ENCODE measurements at places on chromosomes 3 and 15.

DNA sequence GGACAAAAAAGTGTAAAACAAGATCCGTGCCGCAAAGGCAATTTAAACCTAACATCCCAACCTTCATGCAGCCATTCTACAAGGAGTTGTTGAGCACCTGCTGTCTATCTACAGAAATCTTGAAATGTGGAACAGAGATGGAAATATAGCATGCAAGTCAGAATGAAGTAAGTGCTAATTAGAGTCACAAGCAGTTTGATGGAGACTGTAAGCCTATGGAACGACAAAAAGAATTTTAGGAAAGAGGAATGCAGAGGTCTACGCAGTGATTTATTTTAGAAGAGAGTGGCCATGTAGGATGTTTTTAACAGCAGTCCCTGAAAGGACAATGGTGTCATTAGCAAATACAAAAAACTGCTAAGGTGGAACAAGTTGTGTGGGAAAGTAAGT is 851 bp upstream of the DCBLD2 start:
- no peak for DNase-seq

DNA sequence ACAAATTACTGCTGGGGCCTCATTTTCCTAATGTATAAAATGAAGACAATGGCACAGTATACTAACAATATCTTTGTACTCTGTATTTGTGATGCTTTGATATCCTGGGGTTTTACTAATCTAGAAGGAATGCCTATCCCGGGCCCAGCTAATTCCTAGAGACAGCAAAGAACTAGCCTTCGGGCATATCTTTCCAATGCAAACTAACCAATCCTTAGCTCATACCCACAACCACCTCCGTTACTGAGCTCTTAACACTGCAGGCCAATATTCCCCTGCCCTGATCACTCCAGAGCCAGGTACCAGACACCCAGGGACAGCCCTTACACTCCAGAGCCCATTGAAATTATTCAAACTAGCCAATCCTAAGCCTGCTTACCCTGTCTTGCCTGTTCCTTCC is 309.0 kb downstream of the ULK4 start:
- DNase-seq = no peak

GRCh38 chr3:18597919-18598318 is 172.8 kb upstream of the SATB1 start:
- no peak for DNase-seq

DNA sequence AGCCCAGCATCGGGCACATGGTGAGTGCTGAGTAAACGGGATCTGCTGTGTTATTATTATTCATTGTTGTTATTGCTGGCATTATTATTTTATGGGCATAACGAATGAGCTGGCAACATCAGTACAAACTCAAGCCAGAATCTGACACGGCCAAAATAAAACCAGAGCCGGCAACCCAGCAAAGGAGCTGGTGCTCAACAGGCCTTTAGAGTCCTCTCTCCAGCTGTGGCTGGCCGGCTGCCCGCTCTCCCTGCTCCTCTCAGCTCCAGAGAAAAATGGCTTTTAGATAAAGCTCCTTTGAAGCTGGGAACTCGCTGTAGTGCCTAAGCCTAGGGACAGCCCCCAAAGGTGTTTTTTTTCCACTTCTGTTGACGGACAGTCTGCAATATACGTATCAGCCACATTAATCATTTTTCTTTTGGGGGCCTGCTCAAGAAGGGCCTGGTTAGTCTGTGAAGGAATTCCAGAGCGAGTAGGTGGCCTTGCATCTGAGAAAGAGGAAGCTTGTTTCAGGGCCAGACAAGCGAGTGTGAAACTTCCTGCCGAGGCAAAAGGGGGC is 193.9 kb upstream of the UBE2E1 start:
- DNase-seq = no peak

GRCh38 chr15:81384891-81385720 is 11.1 kb upstream of the TMC3 start:
- no peak for DNase-seq

GRCh38 chr3:180698760-180699270 is 19.5 kb upstream of the CCDC39 start:
- DNase-seq = no peak

DNA sequence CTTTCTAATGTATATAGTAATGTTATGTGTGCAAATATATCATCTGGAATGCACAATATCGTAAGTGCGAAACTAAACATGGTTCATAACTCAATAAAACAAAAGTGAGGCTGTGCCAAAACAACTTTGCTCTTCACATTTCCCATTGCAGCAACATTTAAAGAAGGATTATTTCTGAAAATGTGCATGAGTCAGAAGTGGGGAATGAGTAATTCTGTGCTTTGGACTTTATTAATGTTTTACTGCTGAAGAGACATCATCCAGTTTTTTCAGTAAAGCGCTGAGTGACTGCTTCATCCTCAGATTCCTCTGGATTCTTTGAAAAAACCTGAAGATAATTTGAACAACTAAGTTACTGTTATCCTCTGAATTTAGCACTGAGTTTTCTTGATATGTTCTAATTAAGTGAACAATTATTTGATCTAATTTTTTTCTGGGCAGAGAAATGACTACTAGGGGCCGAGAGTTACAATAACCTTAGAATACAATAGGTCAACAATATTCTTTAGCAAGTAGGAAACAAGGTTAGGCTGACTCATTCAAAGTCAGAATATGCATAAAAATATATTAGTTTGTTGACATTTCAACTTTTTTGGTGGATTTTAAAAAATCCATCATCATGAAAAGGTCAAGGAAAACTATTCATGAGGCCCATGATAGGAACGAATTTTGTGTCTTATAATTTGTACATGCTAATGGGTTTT is 20.0 kb upstream of the PLCL2 start:
- DNase-seq = no peak

Data from T-helper 9 cell (primary cell).